NCI-H2081 treated with DMSO at 0.1 percent for 48 hours (cell line): ENCODE measurements at places on chromosomes 11 and 22.

DNA sequence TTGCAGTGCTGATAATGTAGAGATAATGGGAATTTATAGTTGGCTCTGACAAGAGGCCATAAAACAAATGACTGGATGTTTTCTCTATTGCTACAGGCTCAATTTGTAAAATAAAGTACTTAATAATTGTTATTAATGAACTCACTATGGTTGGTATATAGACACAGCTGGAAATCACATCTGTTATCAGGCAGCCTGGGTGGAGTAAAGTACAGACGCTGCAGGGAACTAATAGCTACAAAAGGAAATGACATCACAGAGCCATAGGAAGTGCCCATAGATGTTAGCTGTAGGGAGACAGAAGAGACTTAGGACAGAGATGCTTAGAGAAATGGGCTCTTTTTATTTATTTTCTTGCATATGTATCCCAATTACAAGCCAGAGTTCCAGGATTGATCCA lies 81.0 kb upstream of the SNX19 start:
- no peak for DNase-seq

DNA sequence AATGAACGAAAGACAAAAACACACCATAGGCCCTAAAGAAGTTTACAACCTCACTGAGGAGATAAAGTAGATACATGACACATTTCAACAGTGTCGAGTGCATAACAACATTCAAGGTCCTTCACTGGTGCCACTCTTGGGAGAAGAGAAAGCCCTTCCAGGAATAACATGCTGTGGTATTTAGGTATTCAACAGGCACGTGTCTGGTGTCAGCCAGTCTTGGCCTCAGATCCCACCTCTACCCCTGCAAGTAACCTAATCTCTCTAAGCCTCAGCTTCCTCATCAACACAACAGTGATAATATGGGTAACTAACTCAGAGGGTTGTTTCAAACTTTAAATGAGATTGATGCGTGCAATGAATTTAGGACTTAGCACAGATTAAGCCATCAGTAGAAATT lies 235.0 kb upstream of the ZC3H12C start:
- DNase-seq = no peak

- no peak for DNase-seq
These were observed 3.5 kb downstream of the DGCR6L start for GRCh38 chr22:20316217-20316843.

GRCh38 chr22:25497181-25497641 lies 67.3 kb upstream of the GRK3 start:
- DNase-seq = no peak

DNA sequence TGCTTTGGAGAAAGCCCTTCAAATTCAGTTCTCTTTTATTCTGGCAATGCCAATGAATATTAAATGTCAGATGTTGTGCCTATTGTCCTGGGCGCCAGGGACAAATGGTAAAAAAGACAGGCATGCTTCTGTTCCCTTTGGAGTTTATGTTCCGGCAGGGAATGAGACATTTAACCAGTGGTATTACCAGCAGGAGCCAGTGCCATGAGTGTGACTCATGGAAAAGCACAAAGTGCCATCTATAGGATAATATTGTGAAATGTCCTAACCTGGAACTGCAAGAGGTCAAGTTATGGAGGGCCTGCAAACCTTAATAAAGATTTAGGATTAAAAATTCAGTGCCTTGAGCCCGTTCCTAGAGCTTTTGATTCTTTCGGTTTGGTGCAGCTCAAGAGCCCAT lies 39.5 kb downstream of the REXO2 start:
- DNase-seq = no peak

- no peak for DNase-seq
These were observed 23.4 kb upstream of the ADA2 start for GRCh38 chr22:17242641-17243040.

DNA sequence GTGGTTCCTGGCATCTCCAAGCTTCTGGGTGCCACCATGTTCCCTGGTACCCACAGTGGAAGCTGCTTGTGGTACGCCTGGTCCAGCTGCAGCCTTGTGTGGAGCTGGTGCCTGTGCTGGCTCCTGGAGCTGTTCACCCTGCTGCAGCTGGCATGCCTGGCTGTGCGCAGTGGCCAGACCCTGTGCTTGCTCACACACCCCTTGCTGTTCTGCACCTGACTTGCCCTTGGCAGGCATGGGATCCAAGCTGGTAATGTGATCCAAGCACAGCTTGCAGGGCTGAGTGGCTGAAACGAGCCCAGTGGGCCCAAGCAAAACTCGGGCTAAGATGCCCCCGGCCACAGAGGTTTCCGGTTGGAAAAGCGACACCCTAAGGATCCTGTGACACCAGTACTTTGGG lies 104.7 kb upstream of the CLMP start:
- DNase-seq = no peak

DNA sequence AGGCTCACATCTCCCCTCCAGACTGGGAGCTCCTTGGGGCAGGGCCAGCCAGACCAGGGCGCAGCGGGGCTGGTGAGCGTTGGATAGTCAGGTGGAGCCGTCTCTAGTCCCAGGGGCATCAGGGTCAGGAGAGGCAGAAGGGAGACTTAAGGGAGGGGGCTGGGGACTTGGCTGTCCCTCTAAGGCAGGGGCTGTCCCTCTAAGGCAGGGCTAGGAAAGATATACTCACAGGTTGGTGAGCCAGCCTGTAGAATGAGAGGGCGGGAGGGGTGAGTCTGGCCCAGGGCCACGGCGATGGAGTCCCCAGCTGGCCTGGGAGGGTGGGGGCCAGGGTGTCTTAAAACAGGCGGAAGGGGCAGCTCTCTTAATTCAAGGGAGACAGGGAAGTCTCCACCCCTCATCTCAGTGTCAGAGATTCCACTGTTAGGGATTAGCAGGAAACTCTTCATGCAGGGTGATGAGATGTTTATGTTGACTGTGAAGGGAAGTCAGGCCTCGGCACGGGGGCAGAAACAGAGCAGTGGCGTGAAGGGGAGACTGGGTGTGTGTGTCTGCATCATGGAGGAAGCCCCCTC lies 11.3 kb downstream of the P2RY2 start:
- DNase-seq = no peak

GRCh38 chr11:73106347-73106746 lies 35.8 kb downstream of the FCHSD2 start:
- DNase-seq = no peak

- DNase-seq = no peak
These were observed at the start of gene RTN4R for GRCh38 chr22:20268279-20269012. Gene RTN4R (minus strand): TSS chr22:20268318. CDS start chr22:20268092, 226 bp downstream.

DNA sequence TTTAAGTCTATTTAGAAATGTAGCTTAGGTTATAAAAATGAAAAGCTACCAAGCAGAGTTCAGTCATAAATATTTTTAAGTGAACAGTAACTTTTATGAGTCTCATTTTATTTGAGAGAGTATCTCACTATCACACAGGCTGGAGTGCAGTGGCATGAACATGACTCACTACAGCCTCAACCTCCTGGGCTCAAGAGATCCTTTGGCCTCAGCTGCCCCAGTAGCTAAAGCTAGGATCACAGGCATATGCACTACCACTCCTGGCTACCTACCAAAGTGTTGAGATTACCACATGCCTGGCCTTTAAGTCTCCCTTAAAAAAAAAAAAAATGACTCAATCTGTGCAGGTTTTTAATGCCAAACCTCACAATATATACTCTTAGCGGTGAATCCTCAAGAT lies 34.7 kb upstream of the CLNS1A start:
- no peak for DNase-seq

GRCh38 chr11:26599425-26599824 lies 27.4 kb upstream of the MUC15 start:
- DNase-seq = no peak

DNA sequence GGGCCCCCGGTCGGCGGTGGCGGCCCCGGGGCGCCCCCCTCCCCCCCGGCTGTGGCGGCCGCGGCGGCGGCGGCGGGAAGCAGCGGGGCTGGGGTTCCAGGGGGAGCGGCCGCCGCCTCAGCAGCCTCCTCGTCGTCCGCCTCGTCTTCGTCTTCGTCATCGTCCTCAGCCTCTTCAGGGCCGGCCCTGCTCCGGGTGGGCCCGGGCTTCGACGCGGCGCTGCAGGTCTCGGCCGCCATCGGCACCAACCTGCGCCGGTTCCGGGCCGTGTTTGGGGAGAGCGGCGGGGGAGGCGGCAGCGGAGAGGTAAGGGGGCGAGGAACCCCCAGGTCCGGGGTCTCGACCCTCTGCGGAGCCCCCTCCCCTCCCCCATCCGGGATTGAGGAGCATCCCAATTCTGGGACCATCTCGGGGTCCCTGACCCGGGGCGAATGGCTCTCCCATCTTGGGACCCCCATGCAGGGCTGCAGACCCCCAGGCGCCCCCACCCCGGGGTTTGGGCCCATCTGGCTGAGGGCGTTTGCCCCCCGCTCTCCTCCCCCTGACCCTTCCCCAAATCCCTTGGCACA lies 431 bp downstream of the KMT2A start:
- no peak for DNase-seq

- no peak for DNase-seq
These were observed 18.1 kb downstream of the DTX4 start for GRCh38 chr11:59189986-59190385.

GRCh38 chr22:40392618-40393017 lies 22.2 kb downstream of the SGSM3 start:
- DNase-seq = no peak

GRCh38 chr22:24423519-24424000 lies 3.8 kb upstream of the ADORA2A start:
- DNase-seq = no peak

- no peak for DNase-seq
These were observed 1.5 kb downstream of the DBX1 start for GRCh38 chr11:20158597-20159257.

DNA sequence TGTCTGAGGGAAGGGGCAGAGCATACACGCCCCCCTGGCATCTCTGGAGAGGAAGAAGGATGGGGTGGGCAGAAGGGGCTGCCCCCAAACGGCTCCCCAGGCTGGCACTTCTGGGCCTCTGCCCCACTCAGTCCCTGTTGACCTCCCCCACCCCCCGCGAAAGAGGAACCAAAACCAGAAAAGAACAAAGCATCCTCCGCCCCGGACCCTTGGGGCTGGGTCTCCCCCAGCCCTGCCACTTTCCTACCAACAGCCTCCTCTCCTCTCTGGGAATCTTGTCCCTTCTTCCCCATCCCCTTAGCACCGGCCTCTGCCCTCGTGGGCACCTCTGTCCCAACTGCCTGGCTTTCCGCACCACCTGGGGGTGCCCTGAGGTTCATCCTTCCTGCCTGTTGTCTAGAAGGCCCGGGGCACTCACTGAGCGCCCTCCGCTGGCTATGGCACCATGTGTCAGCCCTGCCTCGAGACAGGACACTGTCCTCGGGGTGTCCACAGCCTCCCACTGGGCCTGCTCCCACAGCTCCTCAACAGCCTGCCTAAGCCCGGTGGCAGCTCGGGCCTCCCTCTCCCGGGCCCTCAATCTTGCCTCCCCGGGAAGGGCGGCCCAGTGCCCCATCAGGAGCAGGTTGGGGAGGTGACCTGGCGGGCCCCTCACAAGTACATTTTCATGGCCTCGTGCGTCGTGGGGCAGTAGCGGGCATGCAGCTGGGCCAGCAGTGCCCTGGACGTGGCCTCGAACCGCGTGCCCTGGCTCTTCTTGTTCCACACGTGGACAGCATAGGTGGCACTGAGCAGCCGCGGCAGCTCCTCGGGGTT lies 28.2 kb downstream of the A4GALT start:
- no peak for DNase-seq

DNA sequence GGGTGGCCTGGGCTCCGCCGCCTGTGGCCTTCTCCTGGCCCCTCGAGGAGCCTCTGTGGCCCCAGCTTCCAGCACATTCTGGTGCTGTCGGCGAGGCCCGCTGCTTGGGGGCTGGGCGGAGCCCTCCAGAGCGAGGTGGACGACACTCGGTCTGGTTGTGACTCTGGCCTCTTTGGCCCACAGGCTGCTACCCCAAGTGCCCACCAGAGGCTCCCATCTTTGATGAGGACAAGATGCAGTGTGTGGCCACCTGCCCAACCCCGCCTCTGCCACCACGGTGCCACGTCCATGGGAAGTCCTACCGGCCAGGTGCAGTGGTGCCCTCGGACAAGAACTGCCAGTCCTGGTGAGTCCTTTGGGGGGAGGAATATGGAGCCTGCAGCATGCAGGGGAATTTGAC lies 22.4 kb downstream of the MUC5AC start:
- no peak for DNase-seq

- DNase-seq = no peak
These were observed 126.3 kb downstream of the MPPED2 start for GRCh38 chr11:30459821-30460220.

DNA sequence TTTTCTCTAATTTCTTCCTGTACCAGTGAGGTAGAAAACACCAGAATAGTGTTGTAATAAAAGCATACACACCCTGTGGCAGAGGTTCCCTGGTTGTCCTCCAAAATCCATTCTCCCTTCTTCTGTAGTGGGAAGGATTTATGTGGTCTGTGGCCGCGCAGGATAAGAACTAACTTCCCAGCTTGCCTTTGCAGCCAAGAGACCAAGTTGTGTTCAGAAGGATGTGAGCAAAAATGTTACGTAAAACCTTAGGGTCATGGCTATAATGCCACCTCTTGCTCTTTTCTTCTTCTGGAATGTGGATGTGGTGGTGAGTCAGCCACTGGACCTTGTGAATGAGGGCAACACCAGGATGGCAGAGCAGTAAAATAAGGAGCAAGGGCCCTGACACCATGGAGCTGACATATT lies 28.4 kb downstream of the CCDC90B start:
- DNase-seq = no peak

DNA sequence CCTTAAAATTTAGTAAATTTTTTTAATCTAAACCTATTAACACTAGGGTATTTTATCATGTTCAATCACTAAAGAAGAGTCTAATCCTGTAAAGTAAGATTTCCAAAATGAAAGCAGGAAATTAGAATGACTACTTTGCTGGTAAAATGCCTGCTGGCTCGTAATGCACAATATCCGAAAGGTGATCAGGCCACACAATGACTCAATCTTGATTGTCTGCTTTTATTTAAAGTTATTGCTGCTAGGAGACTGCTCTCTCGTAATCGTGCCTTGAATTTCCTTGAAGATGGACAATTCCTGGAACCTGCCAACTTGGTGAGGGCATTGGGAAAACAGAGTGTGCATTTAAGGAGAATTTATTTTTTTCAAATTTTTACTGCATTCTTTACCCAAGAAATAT lies 1786.5 kb upstream of the RAG2 start:
- no peak for DNase-seq

DNA sequence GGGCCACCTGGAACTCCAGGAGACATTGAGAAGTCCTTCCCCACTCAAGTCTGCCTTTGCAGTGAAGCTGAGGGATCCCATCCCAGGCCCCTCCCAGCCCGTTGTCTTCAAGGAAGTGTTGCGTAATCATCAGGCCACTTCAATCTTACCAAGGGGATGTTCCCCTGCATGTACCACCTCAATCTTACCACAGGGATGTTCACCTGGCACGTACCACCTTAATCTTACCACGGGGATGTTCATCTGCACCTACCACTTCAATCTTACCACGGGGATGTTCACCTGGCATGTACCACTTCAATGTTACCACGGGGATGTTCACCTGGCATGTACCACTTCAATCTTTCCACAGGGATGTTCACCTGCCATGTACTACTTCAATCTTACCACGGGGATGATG lies 108.0 kb upstream of the SYN3 start:
- DNase-seq = no peak
